ENCODE measurements at places on chromosomes 7 and 10.

DNA sequence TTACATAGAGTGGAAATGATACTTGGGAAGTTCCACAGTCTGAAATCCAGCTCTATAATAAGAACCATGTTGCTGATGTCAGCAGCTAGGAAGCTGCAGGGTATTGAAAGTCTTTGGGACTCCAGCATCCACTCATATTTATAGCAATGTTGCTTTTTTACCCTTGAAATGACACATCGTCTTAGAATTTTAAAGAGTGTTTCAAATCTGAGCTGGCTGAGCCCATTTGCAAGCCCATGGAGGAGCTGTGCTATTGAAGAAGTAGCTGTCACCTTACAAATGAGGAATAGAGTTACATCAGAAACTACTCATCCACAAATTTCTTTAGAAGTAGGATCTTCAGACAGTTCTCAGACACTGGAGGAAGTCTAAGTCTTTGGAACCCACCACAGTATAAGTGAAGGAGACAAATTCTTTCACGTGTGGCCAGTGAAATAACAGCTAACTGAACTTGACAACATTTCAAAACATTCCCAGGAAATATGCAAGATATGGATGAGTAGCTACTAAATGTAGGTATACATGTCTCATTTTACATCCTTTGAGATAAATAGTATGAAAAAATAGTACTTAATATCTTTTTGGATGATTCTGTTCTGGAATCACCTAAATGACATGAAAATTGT, 203.6 kb downstream of the ZNF365 start:
- DNase-seq = no peak

DNA sequence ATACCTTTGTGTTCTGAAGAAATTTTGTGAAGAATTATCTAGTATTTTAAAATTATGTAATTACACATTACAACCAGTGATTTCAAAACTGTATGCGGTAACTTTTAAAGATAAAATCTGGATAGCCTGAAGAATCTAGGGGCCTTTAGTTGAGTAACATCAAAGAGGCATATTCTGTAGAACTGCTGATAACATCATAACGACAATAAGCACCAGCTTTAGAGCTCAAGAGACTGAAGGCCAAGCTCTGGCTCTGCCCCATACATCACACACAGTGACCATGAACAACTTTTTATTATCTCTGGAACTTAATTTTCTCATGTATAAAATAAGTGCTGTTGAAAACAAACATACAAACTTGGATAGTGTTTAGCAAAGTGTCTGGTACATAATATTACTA, 121.1 kb upstream of the RHOBTB1 start:
- DNase-seq = no peak

DNA sequence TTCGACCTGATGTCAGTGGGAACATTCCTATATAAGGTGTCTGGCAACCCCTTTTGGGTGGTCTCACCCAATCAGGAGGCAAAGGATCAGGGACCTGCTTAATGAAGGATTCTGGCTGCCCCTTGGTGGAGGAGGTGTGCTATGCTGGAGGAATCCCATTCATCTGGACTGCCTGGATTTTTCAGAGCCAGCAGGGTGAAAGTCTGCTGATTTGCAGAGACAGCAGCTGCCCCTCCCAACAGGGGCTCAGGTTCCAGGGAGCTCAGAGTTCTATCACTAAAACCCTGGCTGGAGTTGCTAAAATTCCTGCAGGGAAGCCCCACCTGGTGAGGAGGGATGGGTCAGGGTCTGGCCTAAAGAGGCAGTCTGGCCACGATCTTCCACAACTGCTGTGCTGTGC, 398.5 kb upstream of the CNTNAP2 start:
- DNase-seq = no peak

GRCh38 chr7:105279688-105280007, 109.1 kb downstream of the SRPK2 start:
- DNase-seq = no peak

DNA sequence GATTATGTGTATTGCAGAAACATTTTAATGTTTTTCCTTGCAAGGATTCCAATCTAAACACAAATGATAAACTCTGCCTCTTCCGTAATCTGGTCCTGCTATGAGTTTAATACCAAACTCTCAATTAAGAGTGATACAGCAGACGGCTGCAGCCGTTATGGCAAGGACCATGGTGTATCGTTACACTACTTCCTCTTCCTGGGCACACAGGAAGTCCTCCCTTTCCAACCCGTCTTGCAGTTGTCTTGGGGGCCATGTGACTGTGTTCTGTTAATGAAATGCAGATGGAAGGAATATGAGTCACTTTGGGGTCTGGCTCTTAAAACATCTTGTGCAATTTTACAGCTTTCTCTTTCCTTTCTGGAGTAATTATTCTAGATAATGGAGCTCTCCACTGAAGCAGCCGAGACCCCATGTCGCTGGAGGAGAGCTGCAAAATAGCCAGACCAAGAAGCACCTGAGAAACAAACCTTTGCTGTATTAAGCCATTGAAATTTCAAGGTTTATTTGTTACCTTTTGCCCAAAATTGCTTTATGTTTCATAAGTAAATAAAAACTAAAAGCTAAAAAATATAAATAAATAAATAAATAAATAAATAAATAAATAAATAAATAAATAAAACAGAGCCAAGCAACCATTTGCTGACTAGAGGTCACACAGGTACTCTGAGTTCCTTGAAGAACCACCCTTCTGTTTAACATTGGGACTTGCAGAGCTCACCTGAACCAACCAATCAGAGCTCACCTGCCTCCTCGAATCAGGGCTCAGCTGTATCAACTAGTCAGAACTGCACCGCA, 74.7 kb downstream of the FRMPD2 start:
- DNase-seq = no peak

DNA sequence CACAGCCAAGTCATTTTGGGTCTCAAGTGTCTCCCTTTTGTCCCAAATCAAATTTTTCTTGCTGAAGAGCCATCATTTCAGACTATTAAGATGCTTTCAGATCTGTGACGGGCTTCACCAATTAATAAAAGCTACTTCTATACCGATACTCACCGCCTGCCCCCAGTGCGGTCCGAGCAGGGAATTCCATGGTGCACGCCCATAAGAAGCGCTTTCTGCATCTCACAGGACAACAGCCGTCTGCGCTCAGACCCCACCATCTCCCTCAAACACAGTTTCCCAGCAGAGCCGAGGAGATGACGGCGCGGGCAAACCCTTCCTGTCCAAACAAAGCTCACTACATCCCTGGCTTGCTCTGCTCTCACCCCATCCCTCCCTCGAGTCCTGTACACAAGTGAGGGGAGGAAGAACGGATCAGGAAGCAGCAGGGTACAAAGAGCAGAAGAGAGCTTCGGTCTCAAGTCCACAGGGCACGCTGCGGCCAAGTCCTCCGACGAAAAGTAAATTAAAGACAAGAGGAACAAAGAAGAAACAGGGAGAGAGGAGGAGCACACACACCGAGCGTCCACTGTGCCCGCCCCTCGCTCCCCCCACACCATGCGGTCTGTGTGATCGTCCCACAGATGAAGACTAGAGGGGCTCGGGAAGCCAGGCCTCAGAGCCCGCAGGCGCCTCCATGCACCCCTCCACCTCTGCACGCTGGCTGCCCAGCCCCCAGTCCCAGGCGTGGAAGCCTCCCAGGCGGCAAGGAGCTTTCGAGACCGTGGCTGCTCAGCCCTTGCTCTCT, 121.9 kb downstream of the MAD1L1 start:
- DNase-seq = no peak

DNA sequence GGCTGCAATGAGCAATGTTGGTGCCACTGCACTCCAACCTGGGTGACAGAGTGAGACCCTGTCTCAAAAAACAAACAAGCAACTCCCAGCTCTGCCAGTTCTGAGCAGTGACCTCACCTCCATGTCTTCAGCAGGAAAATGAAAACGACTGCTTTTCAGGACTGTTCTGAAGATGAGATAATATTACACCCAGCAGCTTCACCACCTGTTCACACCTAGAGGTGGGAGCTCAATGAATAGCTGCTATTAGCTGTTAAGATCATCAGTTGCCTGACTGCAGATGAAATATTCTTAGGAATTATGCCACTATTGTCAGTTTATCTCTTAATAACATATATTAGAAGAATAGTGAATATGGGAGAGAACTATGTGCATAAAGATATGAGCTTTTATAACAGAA, 48.4 kb upstream of the CYTH3 start:
- no peak for DNase-seq

DNA sequence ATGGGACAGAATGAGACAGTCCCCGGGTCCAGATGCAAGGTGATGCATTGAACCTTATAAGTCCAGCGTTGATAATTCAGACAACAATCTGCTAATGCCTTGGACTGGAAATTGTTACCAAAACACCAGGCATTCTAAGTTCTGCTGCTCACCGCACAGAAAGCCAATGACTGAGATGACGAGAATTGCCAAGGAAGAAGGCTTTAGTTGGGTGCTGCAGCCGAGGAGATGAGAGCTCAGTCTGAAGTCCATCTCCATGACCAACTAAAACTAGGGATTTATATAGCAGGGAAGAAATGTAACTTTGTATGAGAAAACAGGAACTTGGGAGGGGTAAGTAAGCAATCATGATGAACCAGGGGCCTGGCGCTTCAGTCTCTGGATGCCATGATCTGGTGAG, 68.7 kb downstream of the PRKCQ start:
- no peak for DNase-seq

DNA sequence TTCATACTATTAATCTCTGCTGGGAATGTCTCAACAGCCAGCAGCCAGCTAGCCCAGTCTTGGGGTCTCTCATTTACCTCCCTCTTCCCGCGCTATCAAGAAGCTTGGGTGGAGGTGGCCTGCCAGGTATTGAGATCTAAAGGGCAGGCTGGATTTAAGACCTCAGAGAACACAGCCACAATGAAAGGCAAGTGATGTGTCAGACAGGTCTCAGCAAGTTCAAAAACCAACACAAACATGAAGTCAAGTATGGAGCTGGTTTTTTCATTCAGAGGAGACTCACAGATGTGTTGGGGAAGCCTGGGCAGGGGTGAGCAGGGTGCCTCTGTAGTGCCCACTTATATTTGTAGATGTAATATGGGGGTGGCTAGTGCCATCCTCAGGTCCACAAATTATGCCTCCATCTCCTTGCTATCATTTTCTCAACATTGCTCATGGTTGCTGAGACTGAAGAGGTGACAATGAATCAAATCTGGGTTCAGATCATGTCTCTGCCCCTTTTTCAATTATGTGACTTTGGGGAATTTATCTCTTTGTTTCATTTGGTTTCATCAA, 27.7 kb upstream of the CROT start:
- no peak for DNase-seq

DNA sequence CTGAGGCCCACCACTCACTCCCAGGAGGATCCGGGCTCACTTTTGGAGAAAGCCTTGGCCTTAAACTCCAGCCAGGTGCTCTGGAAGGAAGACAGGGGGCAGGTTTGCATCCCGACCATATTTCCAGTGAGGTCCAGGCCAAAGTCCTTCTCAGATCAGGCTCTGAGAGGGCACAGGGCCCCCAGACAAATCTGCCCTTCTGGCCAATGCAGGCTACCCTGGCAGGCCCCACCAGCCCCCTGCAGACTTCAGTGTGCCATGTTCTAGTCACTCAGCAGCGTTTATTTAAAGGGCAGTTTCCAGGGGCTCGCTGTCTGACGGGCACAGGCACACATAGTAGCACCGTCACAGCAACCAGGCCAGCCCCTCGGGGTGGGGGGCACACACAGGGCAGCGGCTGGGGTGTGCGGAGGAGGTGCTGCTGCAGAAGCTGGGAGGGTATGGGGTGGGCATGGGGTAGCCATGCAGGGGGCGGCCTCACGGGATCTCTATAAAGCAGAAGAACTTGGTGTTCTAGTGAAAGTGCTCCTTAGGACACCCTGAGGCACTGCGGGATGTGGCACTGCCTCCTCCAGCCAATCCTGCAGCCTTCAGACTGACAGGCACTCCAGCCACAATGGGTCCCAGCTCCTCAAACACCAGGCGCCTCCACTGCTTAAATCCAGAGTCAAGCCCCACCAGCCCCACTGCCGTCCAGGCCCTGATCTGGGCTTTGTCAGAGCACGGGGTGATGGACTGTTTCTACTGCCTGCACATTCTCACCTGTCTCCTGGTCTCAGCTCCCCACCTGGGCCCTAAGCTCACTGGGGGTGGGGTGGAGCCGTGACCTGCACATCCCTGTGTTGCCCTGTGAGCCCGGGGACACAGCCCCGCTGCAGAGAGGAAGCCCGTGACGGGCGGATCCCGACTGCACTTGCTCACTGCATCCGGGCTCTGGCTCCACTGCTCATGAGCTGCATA, 9.6 kb upstream of the PYROXD2 start:
- no peak for DNase-seq

DNA sequence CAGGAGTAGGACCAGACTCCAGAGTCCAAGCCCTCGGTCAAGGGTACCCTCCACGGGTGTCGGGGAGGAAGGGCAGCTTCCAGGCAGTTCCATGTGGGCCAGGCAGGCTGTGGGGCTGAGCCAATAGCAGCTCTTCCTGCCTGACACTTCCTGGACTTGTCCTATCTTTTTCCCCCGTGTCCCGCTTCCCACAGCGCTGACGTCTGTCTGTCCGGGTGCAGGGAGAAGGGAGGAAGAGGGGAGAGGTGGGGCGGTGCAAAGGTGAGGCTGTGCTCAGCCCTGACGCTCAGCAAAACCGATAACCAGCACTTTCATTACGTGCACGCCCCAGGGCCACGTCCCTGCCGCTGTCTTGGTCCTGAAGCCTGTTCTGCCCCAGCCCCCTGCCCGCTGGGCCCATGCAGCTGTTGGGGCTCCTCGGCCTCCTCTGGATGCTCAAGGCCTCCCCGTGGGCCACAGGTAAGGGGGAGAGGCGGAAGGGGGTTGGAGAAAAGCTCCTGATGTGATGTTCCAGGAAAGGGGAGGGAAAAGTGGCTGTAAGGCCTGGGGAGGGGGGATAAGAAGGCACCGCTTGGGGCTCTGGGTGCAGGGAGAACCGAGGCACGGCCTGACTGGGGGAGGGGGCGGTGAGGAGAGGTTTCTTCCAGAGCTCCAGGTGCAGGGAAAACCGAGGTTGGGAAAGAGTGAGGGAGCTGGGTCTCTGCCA, at the start of gene MUC3A:
Gene MUC3A (plus strand): TSS at position 308 of the 706 bp plus-strand sequence. CDS start 91 bp downstream, at position 399.
- no peak for DNase-seq

DNA sequence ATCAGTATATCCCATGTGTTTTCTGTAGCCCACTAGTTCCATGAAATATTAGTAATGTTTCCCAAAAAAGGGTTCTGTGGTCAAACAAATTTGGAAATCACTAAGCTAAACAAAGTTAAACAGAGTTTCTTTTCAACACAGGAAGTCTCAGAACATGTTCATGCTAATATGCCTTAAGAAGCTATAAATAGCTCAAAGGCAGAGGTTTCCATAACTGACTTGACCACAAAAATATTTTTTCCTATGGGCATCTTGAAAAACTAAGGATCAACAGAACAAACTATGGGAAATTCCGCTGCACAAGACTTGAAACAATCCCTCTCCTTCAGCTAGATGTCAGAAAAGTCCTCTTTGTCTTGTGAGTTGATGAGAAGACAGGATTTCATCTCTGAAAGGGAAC, 59.7 kb downstream of the SEM1 start:
- no peak for DNase-seq

- DNase-seq = no peak
These were observed 90.9 kb upstream of the MKI67 start for GRCh38 chr10:128217136-128217535.

GRCh38 chr7:137850972-137851945, 4.5 kb upstream of the DGKI start:
- no peak for DNase-seq

DNA sequence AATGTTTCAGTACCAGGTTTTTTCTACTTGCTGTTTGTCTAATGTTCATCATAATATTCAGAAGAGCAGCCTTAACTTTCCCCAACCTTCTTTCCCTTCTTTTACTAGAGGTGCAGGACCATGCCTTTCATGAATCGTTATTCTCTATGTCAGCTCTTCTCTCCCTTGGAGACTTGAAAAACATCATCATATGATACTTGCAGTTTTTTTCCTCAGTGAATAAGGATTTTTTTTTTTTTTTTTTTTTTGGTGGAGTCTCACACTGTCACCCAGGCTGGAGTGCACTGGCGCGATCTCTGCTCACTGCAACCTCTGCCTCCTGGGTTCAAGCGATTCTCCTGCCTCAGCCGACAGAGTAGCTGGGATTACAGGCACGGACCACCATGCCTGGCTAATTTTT, 30.1 kb downstream of the SMNDC1 start:
- no peak for DNase-seq

All from CD8-positive, alpha-beta memory T cell (primary cell).